Caco-2 (cell line): ENCODE measurements at places on chromosomes 2 and 18. TPM values are rescaled to one million over a fixed set of nuclear protein-coding genes. Genes with fewer than 3 reads are reported as not detected.

The SERPINB10 gene
- not detected in 2 replicates for total RNA-seq

The OSBPL1A gene
- total RNA-seq, result 15.7 and 15.9 TPM in 2 replicates

The ANKRD36 gene
- total RNA-seq, result 24.8 and 26.9 TPM in 2 replicates

The CXCR2 gene
- total RNA-seq, result not detected in 2 replicates

The C2orf15 gene
- total RNA-seq, result 11.3 and 12.5 TPM in 2 replicates

The MSGN1 gene
- not detected in 2 replicates for total RNA-seq

The THUMPD2 gene
- 13.8 and 17.4 TPM in 2 replicates for total RNA-seq

The CHST10 gene
- total RNA-seq, result not detected in 2 replicates

The AAMP gene
- 118 and 125 TPM in 2 replicates for total RNA-seq

The AGPS gene
- total RNA-seq, result 102 and 105 TPM in 2 replicates

The NEUROD1 gene
- total RNA-seq, result not detected in 2 replicates

The LRPPRC gene
- total RNA-seq, result 242 and 244 TPM in 2 replicates

The UGT1A5 gene
- 1.00 and 1.2 TPM in 2 replicates for total RNA-seq

GRCh38 chr18:37710726-37711125 is 145.1 kb upstream of the CELF4 start:
- no peak overlapping the region for H3K4me3 ChIP-seq
- H3K4me1 ChIP-seq, result no peaks in the 10 kb centered on the region
- no peaks in the 10 kb centered on the region for H3K27me3 ChIP-seq
- H3K27ac ChIP-seq, result no peak overlapping the region

DNA sequence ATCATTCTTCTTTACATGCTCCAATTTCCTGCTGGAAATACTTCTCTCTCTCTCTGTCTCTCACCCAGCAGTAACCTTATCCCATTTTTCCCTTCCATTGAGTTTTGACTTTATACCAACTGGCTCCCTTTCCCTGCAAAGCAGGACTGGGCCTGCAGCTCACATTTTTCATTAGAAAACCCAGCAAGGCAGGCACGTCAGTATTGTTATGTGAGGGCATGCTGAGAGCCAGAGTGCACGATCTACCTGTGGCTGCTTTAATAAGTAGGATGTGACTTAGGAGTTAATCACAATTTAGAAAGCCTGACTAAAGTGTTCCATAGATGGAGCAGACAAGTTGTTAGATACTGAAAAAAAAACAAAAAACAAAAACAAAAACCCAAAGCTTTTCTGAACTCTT is 5.2 kb upstream of the NDUFV2 start:
- H3K36me3 ChIP-seq, result no peaks in the 10 kb centered on the region
- no peaks in the 10 kb centered on the region for H3K27me3 ChIP-seq
- H3K4me1 ChIP-seq, result peaks cover 42% of the 10 kb centered on the region
- no peak overlapping the region for H3K4me3 ChIP-seq

GRCh38 chr2:16430846-16431245 is 234.8 kb downstream of the CYRIA start:
- H3K27me3 ChIP-seq, result no peaks in the 10 kb centered on the region
- H3K4me3 ChIP-seq, result no peak overlapping the region
- H3K27ac ChIP-seq, result peak overlapping the region; percentile 99
- H3K4me1 ChIP-seq, result peaks cover 24% of the 10 kb centered on the region

DNA sequence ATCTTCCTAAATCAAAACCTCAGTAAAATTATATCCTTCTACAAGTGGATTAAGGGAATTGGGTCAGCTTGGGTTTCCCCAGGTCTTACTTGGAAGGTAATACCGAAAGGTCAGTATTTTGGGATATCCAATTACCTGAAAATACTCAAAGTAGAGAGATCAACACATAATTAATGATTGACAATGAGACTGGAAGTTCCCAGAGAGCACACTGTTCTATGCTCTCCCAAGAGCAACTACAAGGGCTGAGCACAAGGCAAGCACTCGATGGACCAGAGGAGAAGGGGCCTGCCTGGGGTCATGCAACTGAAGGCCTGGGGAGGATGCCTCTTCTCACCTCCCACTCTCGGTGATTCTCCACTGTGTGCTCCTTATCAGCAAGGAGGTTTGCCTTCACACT is 159.2 kb upstream of the ACAA2 start:
- DNase-seq, result no peak
- no peak overlapping the region for H3K4me3 ChIP-seq
- H3K4me1 ChIP-seq, result peaks cover 11% of the 10 kb centered on the region; the same call in 1 of the 2 replicates
- H3K27me3 ChIP-seq, result no peaks in the 10 kb centered on the region
- no peak overlapping the region for H3K27ac ChIP-seq

DNA sequence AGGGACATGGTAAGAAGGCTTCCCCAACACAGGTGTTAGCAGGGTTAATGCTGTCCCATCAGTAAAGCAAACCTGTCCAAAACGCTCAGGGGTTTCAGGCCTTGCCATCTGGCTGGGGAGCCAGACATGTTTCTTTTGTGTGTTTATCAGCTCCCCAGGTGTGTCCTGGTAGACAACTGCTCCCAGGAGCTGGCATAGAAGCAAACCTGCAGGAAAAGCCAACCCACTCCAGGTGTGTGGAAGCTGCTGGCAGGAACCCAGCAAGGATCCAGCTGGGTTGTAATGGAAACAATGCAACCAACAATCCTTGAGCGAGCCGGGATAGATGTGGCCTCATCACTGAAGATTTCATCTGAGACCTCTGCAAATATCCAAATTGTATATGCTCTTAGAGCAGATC is 123.1 kb downstream of the RAB3GAP1 start:
- DNase-seq, result no peak
- H3K4me3 ChIP-seq, result no peak overlapping the region
- H3K27me3 ChIP-seq, result no peaks in the 10 kb centered on the region

- no peaks in the 10 kb centered on the region for H3K36me3 ChIP-seq
- no peak for DNase-seq
- H3K27me3 ChIP-seq, result no peaks in the 10 kb centered on the region
- no peaks in the 10 kb centered on the region for H3K4me1 ChIP-seq
These were observed 8.1 kb upstream of the MTERF4 start for GRCh38 chr2:241110089-241110606.

GRCh38 chr2:46053564-46053963 is 243.6 kb upstream of the EPAS1 start:
- no peaks in the 10 kb centered on the region for H3K4me1 ChIP-seq
- no peak overlapping the region for H3K4me3 ChIP-seq
- H3K36me3 ChIP-seq, result no peaks in the 10 kb centered on the region
- no peak overlapping the region for H3K27ac ChIP-seq
- H3K27me3 ChIP-seq, result no peaks in the 10 kb centered on the region; the same call in 1 of the 2 replicates
- no peak for DNase-seq

DNA sequence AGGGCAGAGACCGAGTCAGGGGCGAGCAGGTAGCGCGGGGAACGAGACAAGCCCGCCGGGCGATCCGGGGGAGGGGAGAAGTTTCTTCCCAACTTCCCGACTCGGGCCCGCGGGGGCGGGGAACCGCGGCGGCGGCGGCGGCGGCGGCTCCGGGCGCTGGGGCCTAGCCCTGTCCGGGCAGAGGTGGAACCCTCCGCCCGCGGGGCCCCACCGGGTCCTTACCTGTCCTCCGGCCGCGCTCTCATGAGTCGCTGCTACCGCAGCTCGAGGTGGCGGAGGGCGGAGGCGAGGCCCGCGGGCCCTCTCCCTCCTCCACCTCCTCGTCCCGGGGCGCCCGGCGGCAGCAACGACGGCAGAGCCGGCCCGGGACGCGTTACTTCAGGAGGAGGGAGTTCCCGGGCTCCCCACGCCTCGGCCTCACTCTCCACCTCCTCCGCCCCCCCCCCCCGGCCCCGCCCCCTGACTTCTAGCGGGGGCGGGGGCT is at the start of gene YES1:
Gene YES1 (minus strand): TSS at position 351 of the 484 bp plus-strand sequence. CDS start 55,415 bp downstream, outside the sequence.
- peak; percentile 61 for DNase-seq
- 0 out of 2 replicates have a peak, but pooled peaks cover 4% of the 10 kb centered on the region for H3K4me1 ChIP-seq
- H3K4me3 ChIP-seq, result peak within 1 kb of the TSS; percentile 79
- H3K27ac ChIP-seq, result peak within 1 kb of the TSS; percentile 94
- no peaks in the 10 kb centered on the region for H3K36me3 ChIP-seq

DNA sequence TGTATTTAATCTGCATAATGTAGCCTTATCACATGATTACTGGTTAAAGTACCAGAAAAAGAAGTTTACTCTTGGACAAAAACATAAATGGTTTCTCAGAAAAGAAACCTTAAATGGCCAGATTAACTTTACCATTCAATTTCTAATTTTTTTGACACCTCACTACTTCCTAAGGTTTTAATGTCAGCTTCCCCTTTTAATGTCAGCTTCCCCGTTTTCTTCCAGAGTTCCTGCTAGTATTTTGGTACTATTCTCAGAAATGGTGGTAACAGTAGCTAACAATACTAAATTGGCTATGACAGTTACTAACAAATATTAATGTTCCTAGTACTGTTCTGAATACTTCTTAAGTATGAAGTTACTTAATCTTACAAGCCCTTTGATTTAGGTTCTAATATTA is 22.4 kb upstream of the SLC8A1 start:
- H3K4me1 ChIP-seq, result no peaks in the 10 kb centered on the region
- no peak overlapping the region for H3K27ac ChIP-seq
- H3K4me3 ChIP-seq, result no peak overlapping the region
- H3K36me3 ChIP-seq, result no peaks in the 10 kb centered on the region
- H3K27me3 ChIP-seq, result no peaks in the 10 kb centered on the region

- no peak overlapping the region for H3K27ac ChIP-seq
- no peaks in the 10 kb centered on the region for H3K4me1 ChIP-seq
- DNase-seq, result no peak
These were observed 19.4 kb downstream of the KLHL29 start for GRCh38 chr2:23404426-23404825.

DNA sequence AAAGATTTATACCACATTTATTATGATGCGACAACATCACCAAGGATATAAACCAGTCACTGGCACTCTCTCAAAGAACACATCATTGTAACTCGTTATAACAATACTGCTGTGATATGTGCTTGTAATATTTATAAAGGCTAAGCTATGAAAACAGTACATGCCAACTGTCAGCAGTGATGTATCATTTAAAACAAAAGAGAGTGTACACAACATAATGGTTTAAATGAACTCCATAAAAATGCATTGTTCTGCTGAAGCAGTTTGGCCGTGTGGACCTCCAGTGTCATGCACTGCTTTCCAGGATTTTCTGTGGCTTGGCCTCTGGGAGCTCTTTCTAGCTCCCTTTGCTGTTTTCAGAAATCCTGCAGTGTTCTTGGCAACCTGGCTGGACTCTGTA is 215.6 kb downstream of the MTX2 start:
- H3K4me1 ChIP-seq, result no peaks in the 10 kb centered on the region
- H3K27ac ChIP-seq, result no peak overlapping the region
- H3K36me3 ChIP-seq, result no peaks in the 10 kb centered on the region

DNA sequence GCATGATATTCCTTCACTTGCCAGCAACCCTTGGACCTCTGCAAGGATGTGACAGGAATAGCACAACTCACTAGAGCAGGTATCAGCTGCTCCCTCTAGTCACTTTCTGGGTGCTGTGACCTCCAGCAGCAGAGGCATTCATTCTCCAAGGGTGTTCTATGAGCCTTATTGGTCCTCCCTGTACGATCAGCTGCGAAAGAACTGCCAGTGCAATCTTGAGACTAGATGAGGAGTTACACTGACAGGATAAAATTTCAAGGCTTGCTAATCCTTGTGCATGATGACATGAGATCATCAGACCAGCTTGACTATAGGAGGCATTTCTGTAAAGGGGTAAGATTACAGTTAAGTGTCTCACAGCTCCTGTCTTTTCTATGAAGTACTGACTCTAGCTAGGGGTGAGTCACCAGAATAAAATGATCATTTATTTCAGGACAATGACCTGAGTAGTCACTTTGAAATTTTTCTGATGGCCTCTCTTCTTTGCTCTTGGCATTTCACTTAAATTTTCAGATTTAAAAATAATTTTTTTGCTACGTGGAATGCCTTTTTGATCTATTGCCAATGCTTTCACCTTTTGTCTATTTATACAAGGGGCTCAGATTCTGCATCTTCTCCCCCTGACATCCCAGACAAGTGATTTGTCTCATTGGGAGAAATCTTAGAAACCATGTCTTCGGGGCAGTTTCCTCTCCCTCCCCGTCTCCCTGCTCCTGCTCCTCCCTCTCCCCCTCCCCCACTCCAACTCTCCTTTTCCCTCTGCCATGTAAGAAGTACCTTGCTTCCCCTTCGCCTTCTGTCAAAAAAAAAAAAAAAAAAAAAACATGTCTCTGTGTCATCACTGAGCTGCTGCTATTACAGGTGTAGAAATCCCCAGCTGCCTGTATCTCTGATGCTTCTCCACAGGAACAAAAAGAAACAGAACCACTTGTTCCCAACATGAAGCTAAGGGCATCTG is 49.2 kb upstream of the FRZB start:
- H3K4me1 ChIP-seq, result no peaks in the 10 kb centered on the region
- H3K27me3 ChIP-seq, result no peaks in the 10 kb centered on the region
- no peak overlapping the region for H3K4me3 ChIP-seq
- DNase-seq, result no peak
- H3K27ac ChIP-seq, result no peak overlapping the region

GRCh38 chr2:241728627-241729026 is 5.8 kb upstream of the D2HGDH start:
- H3K27me3 ChIP-seq, result no peaks in the 10 kb centered on the region
- no peaks in the 10 kb centered on the region for H3K4me1 ChIP-seq
- H3K4me3 ChIP-seq, result no peak overlapping the region
- H3K36me3 ChIP-seq, result no peaks in the 10 kb centered on the region

DNA sequence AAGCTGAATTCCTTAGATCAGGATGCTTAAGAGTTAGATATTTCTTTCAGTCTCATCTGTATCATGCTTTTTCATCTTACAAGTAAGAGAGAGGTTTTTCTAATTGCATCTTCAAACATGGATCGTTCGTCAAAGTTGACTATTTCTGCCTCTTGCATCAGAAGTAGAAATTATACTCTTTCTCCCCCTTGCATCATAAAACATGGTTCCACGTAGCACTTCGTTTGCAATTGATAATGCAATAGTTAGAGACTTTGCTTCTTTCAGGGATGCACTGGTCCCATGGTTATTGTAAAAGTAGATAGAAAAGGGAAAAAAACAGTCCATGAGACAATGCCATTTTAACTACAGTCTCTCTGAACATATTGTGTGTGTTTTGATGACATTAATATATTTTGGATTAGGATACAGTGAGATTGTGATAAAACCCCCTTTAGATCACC is 75.1 kb upstream of the PARD3B start:
- peak overlapping the region; percentile 4 for H3K27ac ChIP-seq
- H3K27me3 ChIP-seq, result no peaks in the 10 kb centered on the region
- H3K4me3 ChIP-seq, result no peak overlapping the region
- no peaks in the 10 kb centered on the region for H3K36me3 ChIP-seq
- peaks cover 15% of the 10 kb centered on the region for H3K4me1 ChIP-seq

DNA sequence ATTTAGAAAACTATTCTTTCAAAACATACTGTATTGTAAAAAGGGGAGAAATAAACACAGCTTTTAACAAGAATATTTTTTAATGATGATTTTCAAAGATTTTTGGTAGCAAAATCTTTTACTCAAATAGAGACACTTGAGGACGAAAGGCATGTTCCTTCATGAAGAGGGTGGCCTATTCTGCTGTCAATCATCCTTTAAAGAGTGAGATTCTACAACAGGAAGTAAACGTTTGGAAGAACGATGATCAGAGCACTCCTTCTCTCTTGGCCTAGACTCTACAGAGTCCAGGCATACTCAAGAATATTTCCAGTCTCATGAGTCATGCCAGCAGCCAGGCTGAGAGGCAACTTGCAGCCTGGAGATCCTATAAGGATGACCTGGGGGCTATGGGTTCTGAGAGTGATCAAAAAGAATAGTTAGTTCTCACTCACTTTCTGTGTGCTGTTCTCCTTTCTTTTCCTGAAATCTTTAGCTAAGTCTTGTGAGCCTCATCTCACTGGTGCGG is 62.4 kb upstream of the TCF4 start:
- H3K27ac ChIP-seq, result no peak overlapping the region
- no peak for DNase-seq
- no peak overlapping the region for H3K4me3 ChIP-seq
- H3K27me3 ChIP-seq, result no peaks in the 10 kb centered on the region
- no peaks in the 10 kb centered on the region for H3K36me3 ChIP-seq
